Activated CD4-positive, alpha-beta T cell treated with anti-CD3 and anti-CD28 coated beads, Interleukin-2, amount 10 ng/mL, durations not matched to agents 7 days and 5 days (primary cell): ENCODE measurements at places on chromosomes 2 and 18. TPM values are rescaled to one million over a fixed set of nuclear protein-coding genes. Genes with fewer than 3 reads are reported as not detected.
A peak's percentile ranks its signal among the peaks of the same experiment; 100 is the strongest.

DNA sequence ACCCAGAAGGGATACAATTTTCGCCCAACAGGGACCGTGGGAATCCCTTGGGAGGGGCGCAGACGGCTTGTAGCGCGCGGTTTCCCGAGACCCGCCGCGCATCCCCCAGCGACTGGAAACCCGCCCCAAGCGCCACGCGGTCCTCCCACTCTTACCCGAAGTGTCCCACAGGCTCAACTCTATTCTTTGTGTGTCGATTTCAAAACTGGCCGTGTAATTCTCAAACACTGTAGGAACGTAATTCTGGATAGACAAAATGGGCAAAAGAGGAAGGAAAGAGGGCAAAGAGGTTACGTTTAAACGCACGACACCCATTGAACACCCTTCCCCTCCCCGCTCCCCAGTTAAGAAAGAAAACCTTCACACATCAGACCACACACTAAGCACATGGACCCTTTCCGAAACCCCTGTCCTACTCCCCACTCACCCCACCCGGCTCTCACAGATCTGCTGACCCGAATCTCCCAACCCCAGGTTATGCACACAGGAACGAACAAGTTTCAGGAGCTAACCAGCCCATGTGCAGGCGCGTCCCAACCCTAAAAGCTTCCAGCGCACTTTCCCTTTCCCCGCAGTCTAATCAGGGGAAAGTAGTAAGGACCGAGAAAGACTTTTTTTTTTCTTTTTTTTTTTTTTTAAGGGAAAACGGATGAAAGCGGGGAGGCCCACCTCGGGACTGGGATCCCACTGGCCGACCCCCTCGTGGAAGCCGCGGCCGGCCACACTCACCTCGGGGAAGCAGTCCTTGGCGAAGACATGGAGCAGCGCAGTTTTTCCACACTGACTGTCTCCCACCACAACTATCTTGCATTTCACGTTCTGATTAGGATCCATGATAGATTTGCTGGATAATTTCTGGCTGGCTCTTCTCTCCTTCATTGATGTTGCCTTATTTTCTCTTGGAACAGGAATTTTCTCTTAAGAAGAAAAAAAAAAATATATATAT, 655 bp downstream of the RND3 start:
- peaks cover 11% of the 10 kb centered on the region for H3K4me1 ChIP-seq
- H3K4me3 ChIP-seq: peak overlapping the region; percentile 27
- H3K36me3 ChIP-seq: peaks cover 3% of the 10 kb centered on the region
- peaks cover 57% of the 10 kb centered on the region for H3K27me3 ChIP-seq
- DNase-seq: no peak
- H3K27ac ChIP-seq: no peak overlapping the region

- H3K4me1 ChIP-seq: peaks cover 79% of the 10 kb centered on the region
- no peak overlapping the region for H3K4me3 ChIP-seq
- H3K36me3 ChIP-seq: peaks cover 37% of the 10 kb centered on the region
- no peak overlapping the region for H3K27ac ChIP-seq
These were observed 43.1 kb downstream of the TMEM185B start for GRCh38 chr2:120180066-120180465.

CDH20 gene
- total RNA-seq: not detected

- no peaks in the 10 kb centered on the region for H3K36me3 ChIP-seq
- H3K27me3 ChIP-seq: peaks cover 19% of the 10 kb centered on the region
- no peak overlapping the region for H3K4me3 ChIP-seq
- no peaks in the 10 kb centered on the region for H3K4me1 ChIP-seq
- no peak for DNase-seq
These were observed 131.9 kb downstream of the IRS1 start for GRCh38 chr2:226667736-226668135.

- H3K27ac ChIP-seq: no peak overlapping the region
- no peaks in the 10 kb centered on the region for H3K36me3 ChIP-seq
- peaks cover 63% of the 10 kb centered on the region for H3K27me3 ChIP-seq
- H3K4me1 ChIP-seq: peaks cover 12% of the 10 kb centered on the region
These were observed 892 bp downstream of the CELF4 start for GRCh38 chr18:37564711-37565100.

DNA sequence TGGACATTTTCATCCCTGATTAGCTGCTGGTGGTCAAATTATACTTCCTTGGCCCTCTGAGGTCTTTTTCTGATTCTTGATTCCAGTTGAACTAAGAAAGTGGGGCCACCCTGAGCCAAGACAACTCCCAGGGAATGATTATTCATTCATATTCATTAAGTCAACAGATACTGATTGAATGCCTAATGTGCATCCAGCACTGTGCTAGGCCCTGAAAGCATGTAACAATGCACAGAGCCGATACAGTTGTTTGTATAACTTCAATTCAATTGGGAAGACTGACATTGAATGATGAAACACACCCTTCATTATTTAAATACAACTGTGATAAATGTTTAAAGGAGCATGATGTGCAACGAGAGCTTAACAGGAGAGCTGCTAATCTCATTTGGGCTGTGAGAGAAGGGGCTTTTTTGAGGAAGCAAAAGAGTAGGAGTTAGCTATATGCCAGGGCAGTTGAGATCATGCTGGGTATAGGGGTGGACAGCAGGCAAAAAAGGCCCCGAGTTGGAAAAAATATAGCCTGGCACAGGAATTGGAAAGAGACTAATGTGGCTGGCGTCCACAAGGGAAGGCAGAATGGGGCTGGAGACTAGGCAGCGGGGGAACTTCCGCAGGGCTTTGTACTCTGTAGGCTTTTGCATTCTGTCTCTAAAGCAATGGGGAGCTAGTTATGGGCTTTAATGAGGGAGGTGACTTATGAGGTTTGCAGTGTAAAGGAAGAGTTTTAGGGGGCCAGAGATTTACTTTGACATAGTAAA, 57.2 kb upstream of the ACVR1 start:
- H3K36me3 ChIP-seq: no peaks in the 10 kb centered on the region
- H3K4me1 ChIP-seq: peaks cover 7% of the 10 kb centered on the region
- DNase-seq: no peak
- H3K27ac ChIP-seq: no peak overlapping the region
- no peak overlapping the region for H3K4me3 ChIP-seq
- no peaks in the 10 kb centered on the region for H3K27me3 ChIP-seq

DNA sequence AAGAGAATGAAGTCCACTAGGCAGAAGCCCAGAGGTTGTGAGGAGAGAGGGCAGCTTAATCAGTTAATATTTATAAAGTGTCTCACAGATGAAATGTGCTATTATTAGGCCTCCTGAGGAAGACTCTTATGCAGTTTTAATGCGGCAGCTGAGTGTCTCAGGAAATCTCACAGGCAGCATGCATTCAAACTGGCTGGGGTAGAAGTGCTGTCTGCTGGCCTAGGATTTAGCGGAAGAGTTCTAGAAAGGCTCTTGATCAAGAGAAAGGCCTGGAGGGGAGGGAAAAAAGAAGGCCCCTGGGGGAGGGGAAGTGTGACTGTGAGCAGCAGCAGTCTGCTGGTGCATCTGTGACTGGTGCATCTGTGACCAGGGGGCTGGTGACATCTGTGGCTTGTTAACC, 133.0 kb downstream of the FSHR start:
- no peaks in the 10 kb centered on the region for H3K4me1 ChIP-seq
- no peaks in the 10 kb centered on the region for H3K36me3 ChIP-seq
- no peaks in the 10 kb centered on the region for H3K27me3 ChIP-seq
- H3K27ac ChIP-seq: no peak overlapping the region
- DNase-seq: no peak

- peaks cover 10% of the 10 kb centered on the region for H3K36me3 ChIP-seq
- DNase-seq: peak; percentile 34
- H3K27me3 ChIP-seq: no peaks in the 10 kb centered on the region
- peaks cover 48% of the 10 kb centered on the region for H3K4me1 ChIP-seq
- H3K27ac ChIP-seq: peak overlapping the region; percentile 99
These were observed 483 bp downstream of the TRAPPC8 start for GRCh38 chr18:31942291-31942998.

FBXO15 gene
- 0.89 TPM for total RNA-seq
